ENCODE measurements at places on chromosomes 5 and 9.

DNA sequence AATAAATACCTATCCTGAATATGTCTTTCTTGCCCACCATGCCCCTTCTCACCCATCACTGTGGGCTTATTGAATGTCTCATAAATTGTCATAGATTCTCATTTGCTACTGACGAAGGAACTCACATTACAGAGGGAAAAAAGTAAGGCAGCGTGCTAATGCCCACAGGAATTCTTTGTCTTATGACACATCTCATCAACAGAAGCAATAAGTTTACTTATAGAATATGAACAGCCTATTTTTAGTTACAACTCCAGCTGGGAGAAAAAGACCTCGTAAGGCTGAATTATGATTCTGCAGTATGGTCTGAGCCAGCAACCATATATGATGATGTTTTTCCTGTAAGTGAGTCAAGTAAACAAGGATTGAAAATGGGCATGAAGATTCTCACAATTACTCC is 22.4 kb upstream of the ATG10 start:
- DNase-seq = no peak

DNA sequence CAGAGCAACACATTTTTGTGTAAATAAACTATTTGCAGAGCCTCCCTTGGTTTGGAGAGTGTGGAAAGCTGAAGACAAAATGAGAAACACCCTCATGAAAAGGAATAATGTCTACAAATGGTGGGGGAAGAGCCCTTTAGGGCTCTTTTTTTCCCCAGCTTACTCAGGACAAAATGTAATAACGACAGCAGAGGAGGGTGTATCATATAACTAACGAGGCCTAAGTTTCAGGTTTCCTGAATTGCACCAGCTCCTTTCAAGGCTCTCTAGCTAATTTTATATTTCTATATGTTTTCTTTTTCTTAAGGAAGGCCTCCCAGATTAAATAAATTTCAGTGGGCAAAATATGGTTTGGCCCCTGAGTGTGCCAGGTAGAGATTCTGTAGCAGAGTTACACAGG is 116.3 kb downstream of the FEM1C start:
- DNase-seq = no peak

DNA sequence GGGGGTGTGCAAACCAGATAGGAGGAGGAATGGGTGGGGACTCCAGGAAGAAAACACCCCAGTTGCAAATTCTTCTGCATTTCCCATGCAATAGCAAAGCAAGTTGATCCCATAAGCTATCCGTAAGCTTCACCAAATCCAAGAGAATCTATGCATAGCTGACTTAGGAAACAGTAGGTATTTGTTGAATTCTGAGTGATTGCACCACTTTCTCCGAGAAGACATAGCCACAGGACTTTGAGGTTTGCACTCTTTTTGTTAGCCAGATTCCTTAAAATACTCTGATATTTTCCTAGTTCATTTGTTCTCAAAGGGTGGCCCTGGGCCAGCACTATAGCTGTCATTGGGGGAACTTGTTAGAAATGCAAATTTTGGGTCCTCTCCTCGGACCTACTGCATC is 271.9 kb downstream of the SLIT3 start:
- no peak for DNase-seq

DNA sequence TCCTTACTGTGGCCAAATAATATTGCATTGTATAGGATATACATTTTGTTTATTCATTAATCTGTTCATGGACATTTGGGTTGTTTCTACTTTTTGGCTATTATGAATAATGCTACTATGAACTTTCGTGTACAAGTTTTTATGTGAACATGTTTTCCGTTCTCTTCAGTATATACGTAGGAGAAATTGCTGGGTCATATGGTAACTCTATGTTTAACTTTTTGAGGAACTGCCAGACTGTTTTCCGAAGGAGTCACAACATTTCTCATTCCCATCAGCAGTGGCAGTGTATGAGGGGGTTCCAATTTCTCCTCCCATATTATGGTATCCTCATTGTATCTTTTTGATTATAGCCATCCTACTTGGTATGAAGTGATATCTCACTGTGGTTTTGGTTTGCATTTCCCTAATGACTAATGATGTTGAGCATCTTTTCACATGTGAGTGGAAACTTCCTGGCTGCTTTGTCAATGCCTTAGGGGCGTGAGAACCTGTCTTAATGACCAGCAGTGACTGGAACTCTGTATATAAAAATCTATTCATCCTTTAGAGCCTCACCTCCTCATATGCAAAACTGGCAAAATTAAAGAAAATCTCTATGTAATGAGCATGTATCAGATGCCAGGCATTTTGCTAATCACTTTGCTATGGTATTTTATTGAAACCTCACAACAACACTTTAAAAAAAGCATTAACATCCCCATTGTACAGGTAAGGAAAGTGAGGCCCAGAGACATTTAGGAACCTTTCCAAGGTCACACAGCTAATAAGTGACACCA is 47.8 kb upstream of the TGFBR1 start:
- peak; percentile 55 for DNase-seq

DNA sequence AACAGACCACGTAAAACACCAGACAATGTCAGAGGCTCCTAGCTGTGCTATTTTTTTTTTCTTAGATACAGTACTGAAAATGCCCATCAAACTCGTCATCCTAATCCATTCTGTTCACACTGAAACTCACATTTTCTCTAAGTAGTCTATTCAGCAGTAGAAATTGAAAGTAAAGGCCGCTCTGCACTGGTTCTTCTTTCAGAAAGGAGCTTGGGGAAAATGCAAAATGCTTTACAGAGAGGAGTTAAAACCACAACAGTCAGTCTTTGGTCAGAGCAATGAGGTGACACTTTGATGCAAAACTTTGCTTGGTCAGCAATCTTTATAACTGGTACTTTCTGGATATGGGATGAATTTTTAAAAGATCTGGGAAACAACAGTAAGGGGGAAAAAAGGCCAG is 43.8 kb upstream of the SUSD1 start:
- DNase-seq = no peak

GRCh38 chr9:110602281-110602680 is 22.7 kb upstream of the SVEP1 start:
- no peak for DNase-seq

DNA sequence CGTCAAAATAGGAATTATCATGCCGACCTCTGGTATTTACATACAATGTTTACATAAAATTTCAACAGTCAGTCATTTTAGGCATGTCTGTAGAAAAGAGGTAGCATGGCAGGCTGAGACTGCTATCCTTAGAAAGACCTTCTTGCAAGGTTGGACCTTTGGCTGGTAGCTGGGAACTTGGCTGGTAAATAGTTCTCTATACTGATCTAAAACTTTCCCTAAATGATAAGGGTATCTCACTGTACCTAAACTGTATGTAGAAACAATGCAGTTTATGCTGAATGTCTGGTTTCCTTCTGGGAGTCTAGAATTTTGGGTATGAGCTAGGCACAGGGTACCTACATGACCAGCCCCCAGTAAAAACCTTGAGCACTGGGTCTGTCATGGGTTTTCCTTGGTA is 18.0 kb downstream of the FEM1C start:
- DNase-seq = no peak

- DNase-seq = no peak
Measured at GRCh38 chr5:37696190-37697021, 143.4 kb downstream of the GDNF start.

GRCh38 chr9:104826079-104826775 is 62.3 kb downstream of the NIPSNAP3B start:
- no peak for DNase-seq

DNA sequence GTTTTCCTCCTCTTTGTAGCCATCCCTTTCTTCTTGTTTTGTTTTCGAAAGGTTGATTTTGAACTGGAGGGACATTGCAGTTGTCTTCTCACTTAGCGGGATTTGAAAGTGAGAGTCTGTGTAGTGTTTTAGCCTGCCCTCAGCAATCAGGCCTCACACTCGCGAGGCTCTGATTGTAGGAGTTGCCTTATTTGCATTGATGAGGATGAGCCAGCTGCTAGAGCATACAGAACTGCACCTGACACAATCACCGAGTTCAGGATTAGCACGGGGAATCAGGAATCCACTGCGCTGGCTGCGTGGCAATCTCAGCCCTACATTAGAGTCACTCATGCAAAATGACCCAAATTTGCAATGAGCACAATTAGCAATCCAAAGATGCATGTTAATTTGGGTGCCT is 122.5 kb upstream of the TMEM161B start:
- no peak for DNase-seq

DNA sequence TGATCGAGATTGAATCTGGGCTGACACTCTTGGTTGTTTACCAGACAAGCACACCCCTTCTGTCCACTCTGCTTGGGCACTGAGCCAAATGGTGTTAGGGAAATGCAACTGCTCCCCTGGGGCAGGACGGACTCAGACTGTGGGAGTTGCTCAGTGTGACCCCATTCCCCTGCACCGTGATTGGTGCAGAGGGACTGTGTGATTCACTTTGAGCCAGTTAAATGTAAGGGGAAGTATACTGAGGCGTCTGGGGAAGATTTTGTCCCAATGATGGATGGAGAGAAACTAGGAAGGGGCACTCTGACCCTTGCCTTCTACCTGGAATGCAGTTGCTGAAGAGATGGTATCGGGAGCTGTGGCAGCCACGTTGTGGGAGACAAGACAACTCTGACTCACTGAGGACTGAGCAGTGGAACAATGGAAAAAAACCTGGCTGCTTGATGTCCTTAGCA is 196.0 kb upstream of the ANKRD55 start:
- no peak for DNase-seq

GRCh38 chr5:73987915-73988314 is 361.9 kb downstream of the ARHGEF28 start:
- DNase-seq = no peak

DNA sequence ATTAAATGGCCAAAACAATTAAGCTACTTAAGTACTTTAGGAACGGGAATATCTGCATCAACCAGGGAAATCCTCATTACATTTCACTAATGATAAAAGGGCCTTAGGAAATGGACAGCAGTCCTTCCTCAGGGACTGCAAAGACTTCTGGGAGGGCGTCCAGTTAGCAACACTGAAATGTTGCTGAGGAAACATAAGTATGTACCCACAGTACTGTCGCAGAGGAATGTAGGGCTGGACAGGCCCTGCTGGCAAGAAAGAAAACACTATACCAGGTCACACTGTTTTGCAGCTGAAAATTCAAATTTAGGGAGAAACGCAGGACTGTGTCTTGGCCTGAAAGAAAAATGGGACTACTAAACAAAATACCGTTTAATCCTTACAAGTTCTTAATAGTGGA is 1.3 kb downstream of the C5orf15 start:
- DNase-seq = no peak

GRCh38 chr5:111929261-111929660 is 172.3 kb upstream of the NREP start:
- no peak for DNase-seq

DNA sequence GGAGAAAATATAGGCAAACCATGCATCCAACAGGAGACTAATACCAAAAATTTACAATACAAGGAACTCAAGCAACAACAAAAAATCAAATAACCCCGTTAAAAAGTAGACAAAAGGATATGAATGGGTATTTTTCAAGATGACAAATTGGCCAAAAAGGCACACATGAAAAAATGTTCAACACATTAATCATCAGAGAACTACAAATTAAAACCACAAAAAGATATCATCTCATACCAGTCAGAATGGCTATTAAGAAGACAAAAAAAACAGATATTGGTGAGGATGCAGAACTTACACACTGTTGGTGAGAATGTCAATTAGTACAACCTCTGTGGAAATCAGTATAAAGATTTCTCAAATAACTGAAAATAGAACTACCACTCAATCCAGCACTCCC is 35.0 kb downstream of the TEX10 start:
- DNase-seq = no peak

DNA sequence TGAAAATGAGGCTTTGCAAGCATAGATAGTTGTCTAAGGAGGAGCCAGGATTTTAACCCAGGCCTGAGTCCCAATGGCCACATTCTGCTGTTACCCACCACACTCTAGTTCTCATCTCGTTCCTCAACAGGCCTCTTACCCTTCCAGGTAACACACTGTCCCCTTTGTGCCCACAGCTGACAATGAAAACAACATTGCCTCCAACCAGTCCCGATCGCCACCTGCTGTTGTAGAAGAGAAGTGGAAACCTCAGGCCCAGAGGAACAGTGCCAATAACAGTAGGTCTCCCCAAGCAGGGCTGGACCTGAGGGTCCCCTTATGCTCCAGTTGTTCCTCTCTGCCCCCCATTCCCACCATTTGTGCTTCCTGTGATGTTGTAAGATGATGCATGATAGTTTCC is 30.4 kb downstream of the AMBP start:
- no peak for DNase-seq

DNA sequence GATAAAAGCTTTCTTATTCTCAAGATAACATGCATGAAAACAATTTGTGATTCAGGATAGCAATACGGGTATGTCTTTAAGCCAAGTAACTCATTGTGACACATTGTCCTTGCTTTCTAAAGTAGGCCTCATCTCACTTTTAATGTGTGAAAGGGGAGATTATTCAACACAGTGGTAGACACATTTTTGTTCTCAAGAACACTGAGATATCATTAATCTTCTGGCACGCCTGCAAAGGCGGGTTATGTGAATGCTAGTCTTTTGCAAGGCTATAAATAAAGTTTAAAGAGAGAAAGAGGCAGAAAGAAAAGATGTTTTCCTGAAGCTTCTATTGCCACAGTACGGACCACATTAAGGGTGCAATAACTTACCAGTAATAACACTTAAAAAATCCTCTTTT is 181.8 kb upstream of the MEF2C start:
- DNase-seq = no peak

DNA sequence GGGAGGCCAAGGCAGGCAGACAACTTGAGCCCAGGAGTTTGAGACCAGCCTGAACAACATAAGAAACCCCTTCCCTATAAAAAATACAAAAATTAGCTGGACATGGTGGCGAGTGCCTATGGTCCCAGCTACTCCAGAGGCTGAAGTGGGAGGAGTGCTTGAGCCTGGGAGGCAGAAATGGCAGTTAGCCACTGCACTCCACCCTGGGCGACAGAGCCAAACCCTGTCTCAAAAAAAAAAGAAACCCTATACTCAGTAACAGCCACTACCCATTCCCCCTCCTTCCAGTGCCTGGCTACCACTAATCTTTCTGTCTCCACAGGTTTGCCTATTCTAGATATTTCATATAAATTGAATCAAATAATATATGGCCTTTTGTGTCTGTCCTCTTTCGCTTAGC is 14.3 kb upstream of the SIL1 start:
- DNase-seq = no peak

DNA sequence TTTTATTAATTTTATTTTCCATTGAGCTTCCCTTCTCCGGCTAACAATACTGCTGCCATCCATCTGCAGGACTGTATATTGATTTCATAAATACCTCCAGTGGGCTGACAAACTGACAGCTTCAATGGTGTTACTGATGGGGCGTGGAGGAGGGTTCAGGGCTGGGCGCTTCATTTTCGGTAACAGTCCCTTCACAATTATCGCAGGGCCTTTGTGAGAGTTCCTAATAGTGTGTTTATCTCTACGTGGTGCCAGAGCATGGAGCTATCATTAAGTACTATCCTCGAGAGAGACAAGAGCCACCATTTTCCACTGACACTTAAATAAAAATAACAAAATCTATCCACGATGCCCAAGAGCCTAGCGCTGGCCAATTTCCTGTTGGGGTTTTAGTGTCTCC is 307.0 kb upstream of the PANK3 start:
- DNase-seq = no peak

- no peak for DNase-seq
Measured at GRCh38 chr5:135655468-135655815, 76.7 kb upstream of the CXCL14 start.

All from inflammatory macrophage treated with lipopolysaccharide for 1 hour (primary cell).